ENCODE measurements at places on chromosomes 5 and 9.

DNA sequence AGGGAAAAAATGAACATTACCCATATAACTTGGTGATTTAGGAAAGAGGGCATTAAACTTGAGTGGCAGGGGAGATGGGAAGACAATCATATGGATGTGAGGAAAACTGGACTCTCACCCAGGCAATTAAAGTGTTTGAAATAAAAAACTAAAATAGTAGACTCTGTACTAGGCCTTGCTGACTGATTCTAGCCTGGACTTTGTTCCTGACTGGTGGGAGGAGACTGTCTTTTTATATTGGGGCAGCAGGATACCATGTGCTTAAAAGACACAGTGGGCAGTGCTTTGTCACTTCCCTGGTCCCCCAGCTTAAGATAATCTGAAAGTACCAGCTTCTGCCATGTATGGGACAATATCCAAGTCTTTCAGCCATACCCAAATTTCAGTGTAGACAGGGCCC, 107.0 kb downstream of the ACTL7B start:
- DNase-seq: no peak

DNA sequence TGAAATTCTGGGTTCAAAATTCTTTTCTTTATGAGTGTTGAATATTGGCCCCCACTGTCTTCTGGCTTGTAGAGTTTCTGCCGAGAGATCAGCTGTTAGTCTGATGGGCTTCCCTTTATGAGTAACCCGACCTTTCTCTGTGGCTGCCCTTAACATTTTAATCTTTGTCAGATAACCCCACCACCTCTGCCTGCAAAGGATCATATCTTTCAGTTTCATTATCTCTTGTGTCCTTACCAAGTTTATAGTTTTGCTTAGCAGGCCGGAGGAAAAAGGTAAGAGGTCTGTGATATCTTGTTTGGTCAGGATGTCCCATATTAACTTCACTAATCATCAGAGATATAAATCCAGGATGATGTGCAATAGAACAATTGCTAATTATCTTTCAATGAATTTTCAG, 970.2 kb upstream of the TYRP1 start:
- no peak for DNase-seq

- no peak for DNase-seq
Measured at GRCh38 chr5:1952444-1953099, 69.8 kb upstream of the IRX4 start.

DNA sequence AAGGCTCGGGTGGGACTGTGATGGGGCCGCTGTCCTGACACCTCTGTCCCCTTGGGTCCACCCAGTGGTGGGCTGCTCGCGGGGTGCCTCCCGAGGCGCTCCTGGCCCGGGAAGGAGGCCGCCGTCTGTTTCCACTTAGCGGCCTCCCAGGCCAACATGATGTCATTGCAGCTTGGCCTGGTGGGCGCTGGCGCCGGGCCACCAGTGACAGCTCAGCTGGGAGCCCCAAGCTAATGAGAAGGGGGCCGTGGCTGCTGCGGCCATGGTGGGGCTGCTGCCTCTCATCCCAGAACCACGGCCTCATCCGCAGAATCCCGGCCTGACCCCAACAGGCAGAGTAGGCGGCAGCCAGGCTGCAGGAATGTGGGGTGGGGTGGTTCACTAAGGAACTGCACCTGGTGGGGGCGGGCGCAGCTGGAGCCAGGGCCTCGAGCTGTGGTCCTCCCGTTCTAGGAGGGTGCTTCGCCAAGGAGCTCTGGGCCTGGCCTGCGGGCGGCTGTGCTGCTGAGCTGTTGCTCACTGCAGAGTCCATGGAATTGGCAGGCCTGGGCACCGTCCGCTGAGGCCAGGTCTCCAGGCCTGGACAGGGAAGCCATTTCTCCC, 123.5 kb upstream of the COL5A1 start:
- no peak for DNase-seq

DNA sequence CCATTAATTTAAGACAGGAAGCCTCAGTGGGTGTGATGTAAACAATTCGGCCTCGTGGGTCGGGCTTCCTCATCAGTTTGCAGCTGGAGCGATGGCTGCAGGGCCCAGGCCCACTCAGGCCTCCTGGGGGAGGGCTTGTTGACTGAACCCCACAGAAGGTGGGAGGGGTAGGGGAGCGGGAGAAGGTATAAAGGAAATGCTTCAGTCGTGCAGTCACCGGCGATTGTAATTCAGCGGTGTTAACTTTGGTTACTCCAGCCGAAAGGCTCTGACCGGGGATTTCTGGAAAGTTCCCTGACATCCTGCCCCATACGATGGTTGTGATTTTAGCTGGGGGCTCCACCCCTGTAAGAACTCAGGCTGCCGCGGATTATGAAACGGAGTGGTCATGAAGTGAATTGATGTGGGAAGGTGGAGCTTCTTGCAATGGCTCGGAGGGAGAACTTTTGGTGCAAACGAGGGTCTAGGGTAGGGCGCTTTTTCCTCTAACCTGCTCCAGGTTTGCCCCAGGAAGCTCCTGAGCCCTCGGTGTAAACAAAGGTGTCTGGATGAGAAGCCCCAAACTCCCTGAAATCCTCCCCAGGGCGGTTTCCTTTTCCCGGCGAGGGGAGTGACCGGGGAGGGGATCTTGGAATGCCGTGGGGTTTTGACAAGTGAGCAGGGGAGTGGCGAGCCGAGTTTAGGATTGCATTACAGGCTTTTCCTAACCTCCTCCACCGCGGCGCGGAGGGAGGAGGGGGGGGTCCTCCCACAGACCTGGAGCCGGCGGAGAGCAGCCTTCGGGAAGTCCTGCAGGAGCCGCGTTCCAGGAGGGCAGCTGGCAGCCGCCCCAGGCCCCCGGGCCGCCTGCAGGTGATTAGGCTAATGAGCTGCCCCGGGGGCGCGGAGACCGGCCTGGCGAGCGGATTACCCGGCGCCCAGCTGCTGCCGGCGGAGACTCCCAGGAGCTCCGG, 215.5 kb downstream of the PDZD2 start:
- DNase-seq: no peak

DNA sequence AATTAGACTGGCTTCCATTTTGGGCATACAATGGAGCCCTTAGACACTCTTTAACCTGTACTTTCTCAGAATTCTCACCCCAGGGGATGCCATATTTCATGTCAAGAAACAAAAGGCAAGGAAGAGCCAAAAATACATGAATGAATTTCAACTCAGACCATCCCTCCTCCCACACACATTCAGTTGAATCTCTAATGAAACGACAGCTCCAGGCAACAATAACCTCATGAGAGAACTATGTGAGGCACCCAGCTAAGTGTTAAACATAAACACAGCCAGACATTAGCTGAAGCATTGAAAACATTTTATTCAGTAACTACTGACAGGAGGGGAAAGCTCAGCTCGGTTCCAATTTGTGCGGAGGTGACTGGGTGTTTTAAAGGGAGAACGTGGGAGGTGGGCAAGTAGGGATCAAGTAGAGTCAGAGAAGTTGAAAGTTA, 1359.1 kb upstream of the CDH9 start:
- DNase-seq: no peak
